NCI-H69 (cell line): ENCODE measurements at places on chromosomes 11 and 22.

DNA sequence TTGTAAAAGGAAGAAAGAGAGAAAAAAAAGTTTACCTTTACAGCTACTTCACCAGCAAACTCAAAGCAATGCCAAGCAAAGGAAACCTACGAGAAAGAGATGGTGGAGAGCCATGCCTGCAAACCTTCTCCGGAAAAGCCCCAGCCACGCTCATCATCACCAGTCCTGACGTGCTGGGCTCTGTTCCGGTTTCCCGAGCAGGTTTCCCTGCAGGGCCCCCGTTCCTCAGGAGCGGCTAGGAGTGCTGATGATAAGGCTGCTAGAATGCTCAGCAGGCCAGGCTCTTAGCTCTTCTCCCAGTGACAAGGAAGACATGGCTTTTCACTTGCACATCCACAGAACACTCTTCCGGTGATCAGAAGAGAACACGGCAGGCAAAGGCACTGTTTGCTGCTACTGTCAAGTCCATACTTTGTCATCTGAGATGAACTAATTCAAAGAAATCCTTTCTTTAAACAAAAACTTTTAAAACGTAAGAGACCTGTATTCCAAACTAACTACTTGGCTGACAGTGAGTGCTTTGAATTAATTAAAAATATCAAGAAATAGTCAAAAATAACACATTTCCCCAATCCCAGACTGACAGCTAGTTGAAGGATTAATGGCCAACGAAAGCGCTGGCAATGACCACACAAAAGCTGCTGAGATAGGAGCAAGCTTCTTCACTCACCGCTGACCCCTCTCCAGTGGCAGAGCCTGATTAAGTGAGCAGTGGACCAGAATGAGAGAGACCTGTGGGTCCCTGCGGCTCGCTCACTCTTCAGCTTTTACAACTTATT, 35.8 kb downstream of the DUSP8 start:
- no peak for DNase-seq

DNA sequence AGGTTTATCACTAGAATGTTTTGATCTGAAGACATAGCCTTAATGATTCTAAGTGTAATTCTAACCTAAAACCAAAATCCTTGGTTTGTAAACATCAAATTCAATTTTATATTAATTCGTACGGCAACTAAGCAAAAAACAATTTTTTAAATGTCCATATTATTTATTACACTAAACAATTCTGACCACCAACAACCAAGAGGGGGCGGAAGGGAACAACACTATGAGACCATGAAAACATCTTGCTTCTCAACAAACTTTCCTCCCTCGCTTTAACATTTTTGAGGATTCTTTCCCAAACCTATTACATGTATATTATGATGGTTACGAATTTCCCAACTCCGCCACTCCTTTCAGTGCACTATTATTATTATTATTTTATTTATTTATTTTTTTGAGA, 6.5 kb upstream of the UCP2 start:
- no peak for DNase-seq

DNA sequence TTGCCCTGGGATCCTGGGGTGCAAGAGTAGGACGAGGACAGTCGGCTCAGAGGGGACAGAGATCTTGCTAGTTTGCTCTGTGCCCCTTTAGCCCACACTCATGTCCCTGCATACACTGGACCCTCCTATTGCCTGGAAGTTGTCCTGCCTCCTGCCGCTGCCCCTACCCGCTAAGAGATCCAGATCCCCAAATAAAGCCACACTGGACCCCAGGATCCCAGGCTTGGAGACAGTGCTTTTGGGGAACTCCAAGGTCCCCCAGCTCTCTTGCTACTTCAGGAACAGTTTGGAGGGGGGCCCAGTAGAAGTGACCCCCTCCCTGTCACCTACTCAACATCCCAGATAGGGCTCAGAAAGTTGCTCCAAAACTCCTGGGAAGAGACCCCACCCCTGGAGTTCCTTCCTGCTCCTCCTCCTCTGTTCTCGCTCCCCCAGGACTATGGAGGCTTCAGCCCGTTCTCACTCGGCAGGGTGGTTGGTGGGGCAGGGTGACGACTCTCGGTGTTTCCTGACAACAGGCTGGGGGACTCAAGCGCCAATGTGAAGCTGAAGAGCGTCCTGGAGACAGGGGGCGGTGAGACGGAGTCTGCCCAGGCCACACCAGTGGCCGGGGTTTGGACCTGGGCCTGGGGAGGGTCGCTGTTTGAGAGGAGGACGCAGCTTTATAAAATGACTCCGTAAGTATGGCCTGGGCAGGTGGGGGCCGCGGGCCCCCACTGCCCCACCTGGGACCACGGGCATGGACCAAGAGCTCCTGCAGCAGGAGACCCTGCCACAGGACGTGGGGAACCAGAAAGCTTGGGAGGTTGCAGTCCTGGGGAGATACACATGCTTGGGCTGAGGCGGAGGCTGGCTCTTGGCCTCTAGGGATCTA, 19.2 kb upstream of the TUB start:
- no peak for DNase-seq

- DNase-seq = no peak
Observed at GRCh38 chr11:69671734-69672465, 3.3 kb downstream of the LTO1 start.

- DNase-seq = no peak
Observed at GRCh38 chr11:134658481-134659225, 246.6 kb upstream of the B3GAT1 start.

GRCh38 chr22:22749167-22749758, 104.8 kb downstream of the GGTLC2 start:
- no peak for DNase-seq
